GM12878 (cell line): ENCODE measurements at places on chromosomes 7 and 10.

DNA sequence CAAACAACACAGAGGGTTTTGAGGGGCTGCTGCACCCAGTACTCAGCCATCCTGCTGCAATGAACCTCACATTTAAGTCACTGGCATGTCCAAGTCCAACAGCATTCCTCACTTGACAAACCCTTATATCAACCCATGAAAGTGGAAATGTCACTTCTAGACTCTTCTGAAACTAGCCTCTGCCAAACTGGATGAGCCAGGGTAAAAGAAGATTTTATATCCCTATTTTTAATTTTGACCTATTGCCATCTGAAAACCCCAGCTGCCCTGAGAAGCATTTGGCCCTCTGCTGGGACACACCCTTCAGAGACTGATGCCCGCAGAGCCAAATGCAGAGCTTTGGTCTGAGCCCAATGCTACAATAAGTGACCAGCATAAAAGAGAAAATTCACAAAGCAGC lies 201.1 kb downstream of the ANK3 start:
- DNase-seq = no peak

DNA sequence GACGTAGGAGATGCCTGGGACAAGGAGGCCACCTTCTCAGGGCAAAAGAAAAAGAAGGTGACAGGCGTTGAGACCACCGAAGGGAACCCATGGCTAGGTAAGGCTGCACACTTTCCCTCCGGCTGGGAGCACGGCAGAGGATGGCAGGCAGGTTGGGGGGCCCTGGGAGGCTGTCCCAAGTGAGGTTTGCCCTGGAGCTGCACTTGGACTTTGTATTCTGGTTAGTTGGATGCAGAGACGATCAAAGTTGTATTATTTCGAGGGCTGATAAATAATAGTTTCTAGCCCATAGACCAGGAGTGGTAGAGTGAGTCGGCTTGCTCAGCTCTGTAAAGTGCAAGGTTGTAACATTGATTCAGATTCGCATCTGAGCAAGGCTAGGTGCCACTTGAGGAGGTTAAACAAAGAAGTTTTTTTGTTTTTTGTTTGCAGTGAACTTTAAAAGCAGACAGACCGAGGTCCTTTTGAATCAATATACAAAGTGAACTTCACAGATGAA lies 608 bp downstream of the ENTPD7 start:
- no peak for DNase-seq

DNA sequence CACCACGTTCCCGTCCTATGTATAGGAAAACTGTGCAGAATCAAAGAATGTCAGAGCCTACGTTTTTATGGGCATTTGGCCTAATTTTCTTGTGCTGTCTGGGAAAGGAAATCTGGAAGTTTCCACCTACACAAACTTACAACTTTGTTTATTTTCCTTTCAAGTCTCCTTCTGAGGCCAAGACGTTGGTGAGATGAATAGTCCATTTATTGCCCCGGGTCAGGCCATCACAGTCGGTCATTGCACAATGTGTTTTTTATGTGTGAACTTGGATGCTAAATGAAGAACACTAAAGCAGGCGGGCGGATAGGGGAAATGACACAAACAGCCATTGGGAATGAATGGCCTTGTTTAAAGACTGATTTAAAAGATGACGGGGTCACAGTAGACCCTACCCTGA lies 38.6 kb downstream of the TRIL start:
- DNase-seq = no peak

GRCh38 chr10:70575874-70576802 lies 26.4 kb downstream of the PRF1 start:
- DNase-seq = peak; percentile 81

DNA sequence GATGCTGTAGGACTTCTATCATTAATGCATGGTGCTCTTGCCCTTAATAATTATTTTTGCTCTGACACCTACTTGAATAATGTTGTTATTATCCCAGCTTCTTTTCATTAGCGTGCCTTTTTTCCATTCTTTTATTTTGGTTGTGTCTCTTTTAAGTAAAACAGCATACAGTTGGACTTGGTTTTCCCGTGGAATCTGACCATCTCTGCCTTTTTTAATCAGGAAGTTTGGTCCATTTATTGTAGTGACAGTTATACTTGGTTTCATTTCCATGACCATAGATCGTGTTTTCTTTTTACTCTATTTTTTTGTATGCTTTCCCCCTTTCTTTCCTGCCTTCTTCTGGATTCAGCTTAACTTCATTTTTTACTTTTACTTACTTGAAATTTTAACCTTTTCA lies 4.6 kb downstream of the PAPOLB start:
- DNase-seq = no peak

DNA sequence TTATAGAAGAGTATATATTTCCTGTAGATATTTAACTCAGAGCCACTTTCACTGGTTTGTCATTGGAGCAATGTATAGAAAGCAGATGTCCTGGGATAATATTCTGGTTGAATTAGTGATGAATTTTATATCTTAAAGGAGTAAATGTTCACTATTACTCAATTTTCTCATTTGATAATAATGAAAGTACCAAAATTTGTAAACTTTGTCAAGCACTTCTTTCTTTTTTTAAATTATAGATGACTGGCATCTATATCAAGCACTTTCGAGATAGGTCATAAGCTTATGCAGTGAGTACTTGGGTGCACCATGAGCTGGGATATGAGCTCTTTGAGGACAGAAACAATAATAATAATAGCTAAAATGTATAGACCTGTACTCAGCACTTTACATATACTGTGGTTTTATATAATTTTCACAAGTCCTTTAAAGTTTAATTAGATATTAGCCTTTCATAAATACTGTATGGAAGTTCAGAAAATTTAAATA lies 11.3 kb downstream of the RSBN1L start:
- no peak for DNase-seq

DNA sequence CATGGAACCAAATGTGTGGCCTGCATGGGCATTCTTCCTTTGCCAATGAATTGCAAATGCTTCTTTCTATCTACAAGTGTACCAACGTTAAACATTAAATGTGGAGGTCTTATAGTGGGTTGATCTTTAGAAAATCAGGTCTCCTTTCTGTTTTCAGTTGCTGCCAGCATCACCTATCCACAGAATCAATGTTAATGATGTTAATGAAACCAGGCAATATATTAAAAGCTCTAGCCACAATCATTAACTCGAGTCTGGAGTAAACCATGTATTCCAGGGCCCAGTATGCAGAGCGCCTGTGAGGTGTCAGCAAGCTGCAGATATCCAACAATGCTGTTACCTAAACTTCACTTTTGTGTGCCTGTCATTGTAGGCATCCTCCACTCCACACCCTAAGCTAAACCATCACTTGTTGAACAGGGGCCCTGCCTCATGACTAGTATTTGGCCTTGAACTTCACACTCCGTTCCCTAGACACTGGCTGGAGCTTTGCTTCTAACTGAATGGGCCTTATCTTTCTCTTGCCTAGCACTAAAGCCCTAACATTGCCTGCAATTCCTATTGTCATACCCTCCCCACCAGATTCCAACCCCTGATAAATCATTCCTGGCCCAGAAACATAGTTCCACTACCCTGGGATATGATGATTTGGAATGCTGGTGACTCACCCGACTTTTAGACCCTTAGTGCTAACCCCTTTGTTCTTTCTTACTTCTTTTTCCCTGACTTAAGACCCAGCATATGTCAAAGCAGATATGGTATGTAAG lies 24.3 kb upstream of the ITGB8 start:
- no peak for DNase-seq

DNA sequence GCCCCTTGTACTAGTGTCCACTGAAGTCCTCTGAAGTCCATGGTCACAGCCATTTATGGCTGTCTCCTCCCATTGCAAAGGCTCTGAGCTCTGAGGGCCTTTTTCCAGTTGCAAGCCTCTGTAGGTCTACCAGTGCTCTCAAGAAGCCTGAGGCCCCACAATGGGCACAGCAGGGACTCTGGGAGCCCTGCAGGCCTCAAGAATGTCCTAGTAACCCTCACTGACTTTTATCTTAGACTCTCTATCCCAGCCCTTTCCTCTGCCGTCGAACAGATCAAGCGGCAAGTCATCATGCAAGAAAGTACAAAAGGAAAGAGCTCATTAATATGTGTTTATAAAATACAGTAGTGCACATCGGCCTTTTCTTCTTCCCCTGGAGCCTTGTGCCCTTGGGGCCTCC lies 23.4 kb downstream of the VWA2 start:
- DNase-seq = no peak

GRCh38 chr7:116948934-116949333 lies 4.4 kb upstream of the ST7 start:
- DNase-seq = no peak
